ENCODE measurements at places on chromosomes 16 and 17. TPM values are rescaled to one million over a fixed set of nuclear protein-coding genes. Genes with fewer than 3 reads are reported as not detected.
A peak's percentile ranks its signal among the peaks of the same experiment; 100 is the strongest.

CDRT15L2 gene
- not detected for total RNA-seq

PRR35 gene
- total RNA-seq = not detected

CRYM gene
- not detected for total RNA-seq

SLC13A5 gene
- total RNA-seq = not detected

CACNG3 gene
- not detected for total RNA-seq

ABCC11 gene
- total RNA-seq = not detected

FBXO47 gene
- not detected for total RNA-seq

HS3ST2 gene
- total RNA-seq = not detected

PDK2 gene
- 25.2 TPM for total RNA-seq

- no peak for DNase-seq
These were observed 131.2 kb upstream of the NLRP1 start for GRCh38 chr17:5715478-5715877.

DNA sequence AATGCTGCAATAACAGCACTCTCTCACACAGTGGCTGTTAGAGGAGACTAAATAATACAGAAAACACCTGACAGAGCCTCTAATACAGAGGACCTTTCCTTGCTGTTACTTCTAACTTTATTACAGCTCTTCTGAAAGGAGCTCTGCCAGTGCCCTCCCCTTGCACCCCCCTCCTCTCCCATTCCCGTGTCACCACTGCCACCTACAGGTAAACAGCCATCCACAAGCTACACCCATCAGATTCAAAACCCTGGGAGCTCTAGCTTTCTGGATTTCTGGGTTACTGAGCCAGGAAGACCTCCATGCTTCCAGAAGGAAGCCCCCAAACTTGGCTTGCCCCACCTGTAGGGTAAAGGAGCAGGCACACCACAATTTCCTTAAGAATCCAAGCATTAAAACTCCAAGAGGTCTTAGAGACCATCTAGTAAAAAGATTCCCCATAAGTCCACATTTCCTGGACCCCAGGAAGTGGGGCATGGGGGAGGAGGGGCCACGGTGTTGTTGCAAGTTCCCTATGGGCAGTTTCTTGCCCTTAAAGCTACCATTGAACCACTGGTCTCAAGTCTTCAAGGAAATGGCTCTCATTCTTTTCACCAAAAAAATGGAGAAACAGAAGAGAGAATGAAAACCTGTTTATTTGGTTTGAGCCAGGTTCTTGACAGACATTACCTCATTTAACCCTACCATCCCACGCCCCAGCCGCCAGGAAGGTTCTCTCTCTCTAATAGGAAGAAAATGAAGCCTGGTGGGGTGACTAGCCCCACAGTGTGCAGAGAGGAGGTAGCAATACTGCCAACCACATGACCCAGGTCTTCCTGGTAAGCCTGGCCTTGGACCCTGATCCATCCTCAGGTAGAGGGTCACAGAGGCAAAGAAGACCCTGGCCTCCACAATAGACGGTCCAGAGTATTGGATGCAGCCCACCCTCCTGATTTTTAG, 52.8 kb downstream of the TOM1L2 start:
- DNase-seq = peak; percentile 43

DNA sequence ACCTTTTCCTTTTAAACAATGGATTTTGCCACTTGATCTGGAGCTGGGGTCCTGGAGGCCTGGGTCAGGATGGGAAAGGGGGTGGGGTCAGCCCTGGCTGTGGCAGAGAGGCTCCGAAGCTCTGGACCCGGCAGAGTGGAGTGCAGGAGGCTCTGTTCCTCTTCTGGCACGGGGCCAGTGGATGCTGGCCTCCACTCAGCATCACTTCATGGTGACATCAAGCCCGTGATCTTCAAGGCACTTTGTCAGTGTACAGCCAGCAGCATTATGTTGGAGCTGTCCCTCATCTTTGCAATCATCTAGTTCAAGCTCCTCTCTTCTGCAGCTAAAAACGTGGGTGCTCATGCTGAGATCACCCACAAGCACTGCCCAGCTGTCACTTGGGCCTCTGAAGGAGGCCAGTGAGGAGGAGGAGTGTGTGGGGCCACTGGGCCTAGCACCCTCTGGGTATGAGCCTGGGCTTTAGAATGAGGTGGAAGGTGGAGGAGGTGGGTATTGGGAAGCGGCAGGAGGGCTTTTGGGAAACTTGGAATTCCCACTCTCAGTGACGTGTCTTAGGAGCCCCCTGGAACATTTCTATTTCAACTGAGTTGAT, 45.9 kb upstream of the MGAT5B start:
- no peak for DNase-seq

DNA sequence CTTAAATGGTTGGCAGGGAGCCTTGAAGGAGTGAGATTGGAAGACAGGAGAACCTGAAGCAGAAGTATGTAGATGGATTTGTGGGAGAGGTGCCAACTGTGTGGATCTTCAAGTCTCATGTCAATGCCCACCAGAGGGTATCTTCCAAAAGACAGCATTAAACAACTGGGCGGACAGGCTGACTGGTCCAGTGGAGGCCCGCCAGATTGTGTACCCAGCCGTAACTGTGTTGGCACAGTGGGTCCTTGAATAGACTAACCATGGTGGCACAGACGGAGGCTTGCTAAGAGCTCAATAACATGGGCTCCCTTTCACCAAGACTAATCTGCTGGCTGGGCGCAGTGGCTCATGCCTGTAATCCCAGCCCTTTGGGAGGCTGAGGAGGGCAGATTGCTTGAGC, 24.2 kb upstream of the RBBP6 start:
- DNase-seq = no peak

DNA sequence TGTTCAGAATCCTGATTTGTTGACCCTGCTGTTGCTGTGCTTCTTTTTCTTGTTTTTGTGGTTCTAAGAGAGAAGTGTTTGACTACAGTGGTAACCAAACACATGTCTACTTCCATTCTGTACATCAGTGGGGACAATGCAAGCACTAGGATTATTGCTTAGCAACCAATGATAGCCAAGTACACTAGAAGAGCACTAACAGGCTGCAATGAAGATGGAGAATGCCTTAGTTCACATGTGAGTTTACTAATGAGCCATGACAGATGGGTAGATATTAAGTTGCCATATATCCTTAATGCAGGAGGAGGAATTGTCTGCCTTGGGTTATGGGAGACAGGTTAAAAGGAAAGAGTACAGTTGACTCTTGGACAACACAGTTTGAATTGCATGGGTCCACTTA, 8.3 kb downstream of the EFCAB5 start:
- DNase-seq = no peak

DNA sequence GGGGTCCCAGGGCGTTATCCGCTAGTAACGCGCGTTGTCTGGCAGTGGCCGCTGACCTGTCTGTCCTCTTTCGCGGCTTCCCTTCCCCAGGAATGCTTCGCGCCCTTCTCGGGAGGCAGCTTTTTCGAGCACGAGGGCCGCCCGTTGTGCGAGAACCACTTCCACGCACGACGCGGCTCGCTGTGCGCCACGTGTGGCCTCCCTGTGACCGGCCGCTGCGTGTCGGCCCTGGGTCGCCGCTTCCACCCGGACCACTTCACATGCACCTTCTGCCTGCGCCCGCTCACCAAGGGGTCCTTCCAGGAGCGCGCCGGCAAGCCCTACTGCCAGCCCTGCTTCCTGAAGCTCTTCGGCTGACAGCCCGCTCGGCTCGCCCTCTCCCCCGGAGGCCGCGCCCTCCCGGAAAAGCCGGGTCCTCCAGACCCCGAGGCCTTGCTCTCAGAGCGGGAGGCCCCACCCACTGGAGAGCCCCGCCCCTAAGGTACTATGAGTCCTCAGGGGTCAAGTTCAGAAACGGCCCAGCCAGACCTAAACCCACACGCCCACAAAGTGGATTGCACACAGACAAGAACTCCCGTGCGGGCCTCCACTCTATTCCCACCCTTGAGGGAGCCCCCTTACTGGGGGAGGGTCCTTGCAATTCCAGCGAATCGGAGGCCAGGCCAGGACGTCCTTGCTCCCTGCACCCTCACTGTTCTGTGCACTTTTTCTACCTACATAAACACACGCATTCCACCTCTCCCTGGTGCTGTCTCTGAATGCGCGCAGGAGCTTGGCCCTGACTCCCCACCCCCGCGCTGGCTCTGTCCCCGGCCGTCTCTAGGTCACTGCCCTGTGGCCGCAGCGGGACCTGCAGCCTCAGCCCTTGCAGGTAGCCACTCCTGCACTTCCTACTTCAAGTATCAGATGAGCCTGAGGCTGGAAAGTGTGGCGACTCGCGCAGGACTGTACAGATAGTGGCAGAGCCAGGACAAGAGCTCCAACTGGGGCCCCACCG, 5.4 kb upstream of the SLC5A2 start:
- DNase-seq = peak; percentile 37

DNA sequence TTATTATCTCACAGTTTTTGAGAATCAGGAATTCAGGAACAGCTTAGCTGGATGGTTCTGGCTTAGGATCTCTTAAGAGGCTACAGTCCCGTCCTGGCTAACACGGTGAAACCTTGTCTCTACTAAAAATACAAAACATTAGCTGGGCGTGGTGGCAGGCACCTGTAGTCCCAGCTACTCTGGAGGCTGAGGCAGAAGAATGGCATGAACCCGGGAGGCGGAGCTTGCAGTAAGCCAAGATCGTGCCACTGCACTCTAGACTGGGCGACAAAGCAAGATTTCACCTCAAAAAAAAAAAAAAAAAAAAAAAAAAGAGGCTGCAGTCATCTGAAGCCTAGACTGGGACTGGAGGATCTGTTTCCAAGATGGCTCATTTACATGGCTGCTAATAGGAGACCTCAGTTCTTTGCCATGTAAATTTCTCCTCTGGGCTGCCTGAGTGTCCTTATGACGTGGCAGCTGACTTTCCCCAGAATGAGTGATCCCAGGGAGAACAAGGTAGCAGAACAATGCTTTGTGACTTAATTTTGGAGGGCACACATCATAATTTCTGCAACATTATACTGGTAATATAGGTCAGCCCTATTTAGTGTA, 95.8 kb upstream of the CORO6 start:
- no peak for DNase-seq

DNA sequence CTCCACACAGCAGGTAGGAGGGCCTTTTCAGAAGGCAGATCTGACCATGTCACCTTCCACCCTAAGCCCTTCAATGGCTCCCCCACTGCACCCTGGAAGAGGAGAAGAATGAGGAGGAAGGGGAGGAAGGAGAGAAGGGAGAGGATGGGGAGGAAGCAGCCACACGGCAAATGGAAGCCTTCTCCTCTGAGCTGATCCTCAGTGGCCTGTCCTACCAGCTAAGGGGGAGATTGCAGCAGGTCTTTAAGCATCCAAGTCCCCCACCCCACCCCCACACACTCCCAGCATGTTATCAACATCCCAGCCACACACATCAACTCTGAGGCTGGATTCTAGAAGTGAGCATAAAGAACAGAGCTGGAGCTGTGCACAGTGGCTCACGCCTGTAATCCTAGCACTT, 46.2 kb upstream of the RBFOX3 start:
- DNase-seq = no peak

DNA sequence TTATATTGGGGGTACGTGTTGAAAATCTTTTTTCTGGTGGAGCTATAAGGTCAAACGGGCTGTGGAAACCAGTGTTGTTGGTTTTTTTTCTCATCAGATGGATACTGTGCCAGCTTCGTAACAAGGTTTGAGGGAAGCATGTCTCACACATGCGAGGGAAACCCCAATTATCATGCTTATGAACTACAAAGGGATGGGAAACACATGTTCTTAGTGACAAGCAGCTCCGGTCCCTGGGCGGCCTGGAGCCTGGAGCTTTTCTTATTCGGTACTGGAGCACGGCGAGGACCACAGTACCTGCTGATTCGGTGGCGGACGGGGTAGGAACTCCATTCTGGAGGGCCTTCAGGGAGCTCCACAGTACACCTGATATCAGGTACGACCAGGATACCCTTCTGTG, 12.5 kb downstream of the SLC43A2 start:
- DNase-seq = no peak

- no peak for DNase-seq
These were observed 13.9 kb downstream of the KDM8 start for GRCh38 chr16:27217256-27217655.

DNA sequence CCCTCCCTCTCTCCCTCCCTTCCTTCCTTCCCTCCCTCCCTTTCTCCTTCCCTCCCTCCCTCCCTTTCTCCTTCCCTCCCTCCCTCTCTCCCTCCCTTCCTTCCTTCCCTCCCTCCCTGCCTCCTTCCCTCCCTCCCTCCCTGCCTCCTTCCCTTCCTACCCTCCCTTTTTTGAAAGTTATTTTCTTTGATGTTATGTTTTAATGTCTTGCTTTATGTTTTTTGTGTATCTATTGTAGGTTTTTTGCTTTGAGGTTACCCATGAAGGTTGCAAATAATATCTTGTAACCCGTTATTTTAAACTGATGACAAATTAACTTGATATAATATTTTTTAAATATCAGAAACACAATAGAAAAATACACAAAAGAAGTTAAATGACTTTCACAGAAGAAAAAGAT, 96.2 kb downstream of the SSH2 start:
- no peak for DNase-seq

DNA sequence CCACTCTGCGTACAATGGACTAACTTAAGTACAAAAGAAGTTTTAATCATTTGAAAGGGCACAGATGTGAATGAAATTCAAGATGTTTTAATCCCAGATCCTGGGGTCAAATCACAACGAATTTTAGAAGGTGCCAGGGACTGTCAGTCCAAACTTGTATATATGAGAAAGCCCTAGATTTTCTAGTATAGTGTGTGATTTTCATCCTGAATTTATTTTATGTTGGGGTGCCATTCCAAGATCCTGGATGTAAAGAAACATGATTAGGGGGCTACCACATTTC, 64.3 kb downstream of the TUBD1 start:
- DNase-seq = no peak

DNA sequence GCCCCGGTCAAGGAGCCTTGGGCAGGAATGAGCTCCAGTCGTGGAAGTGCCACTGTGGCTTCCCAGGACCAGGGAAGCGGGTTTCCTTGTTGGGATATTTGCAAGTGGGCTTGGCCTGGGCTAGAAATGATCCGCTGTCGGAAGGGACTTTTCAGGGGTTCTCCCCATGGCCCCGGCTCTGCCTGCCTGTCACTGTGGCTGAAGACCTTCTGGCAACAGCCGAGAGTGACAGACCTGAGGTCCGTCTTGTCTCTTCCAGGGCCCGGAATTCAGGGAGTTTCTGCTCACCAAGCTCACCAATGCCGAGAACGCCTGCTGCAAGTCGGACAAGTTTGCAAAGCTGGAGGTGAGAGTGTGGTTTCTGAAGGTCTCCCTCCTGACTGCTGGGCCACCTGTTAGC, 57.7 kb downstream of the OR1D5 start:
- DNase-seq = no peak

- no peak for DNase-seq
These were observed 47.6 kb downstream of the GOSR1 start for GRCh38 chr17:30524847-30525246.

DNA sequence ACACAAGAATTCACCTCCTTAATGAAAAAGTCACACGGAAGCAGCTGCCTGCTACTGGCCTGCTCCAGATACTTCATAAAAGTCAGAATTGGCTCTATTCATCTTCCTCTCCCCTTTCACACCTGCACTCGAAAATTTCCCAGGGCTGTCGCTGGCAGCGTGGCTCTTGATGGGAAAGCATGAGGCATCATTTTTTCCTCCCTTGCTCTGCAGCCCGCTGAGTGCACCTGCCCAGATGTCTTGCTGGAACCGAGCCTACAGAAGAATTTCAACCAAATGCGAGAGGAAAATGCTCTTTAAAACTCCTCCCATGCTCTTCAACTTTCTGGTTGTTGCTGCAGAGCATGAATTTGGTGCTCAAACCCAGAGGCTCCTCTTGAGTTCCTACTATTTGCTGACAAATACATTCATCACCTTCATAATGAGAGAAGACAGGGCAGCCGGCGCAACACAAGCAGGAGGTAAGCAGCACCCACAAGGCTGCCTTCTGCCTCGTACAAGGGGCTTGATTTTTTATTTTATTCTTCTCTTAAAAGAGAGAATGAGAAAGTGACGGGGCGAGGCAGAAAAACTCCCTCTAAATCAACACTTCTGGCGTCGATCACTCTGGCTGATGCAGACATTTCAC, 146.8 kb downstream of the ZFHX3 start:
- no peak for DNase-seq
